Body of pancreas (tissue), 4 donors: ENCODE measurements at places on chromosomes 13 and 19. TPM values are rescaled to one million over a fixed set of nuclear protein-coding genes. Genes with fewer than 3 reads are reported as not detected.

GRCh38 chr19:50568728-50569698, 778 bp upstream of the LRRC4B start:
- no peak for DNase-seq

- peak; percentile 55 for DNase-seq
Measured at GRCh38 chr19:31350693-31351055, 1.4 kb upstream of the TSHZ3 start.

DNA sequence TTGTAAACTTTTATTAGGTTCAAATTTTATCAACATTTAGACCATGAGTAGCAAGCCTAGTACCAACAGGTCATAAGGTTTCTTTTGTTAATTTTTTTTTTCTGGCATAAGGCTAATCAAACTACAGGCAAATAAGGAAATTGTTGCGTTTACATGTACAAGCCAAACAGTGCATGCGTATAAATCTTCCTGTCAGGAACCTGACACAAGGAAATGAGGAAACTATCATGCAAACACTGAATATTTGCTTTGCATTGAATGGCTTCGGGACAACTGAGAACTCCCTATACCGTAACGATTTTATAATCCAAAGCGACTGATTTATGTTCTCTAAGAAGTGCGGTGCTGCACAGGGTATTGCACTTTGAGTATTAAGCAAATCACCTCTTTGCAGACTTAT, 133.0 kb upstream of the TRPC4 start:
- DNase-seq, result no peak

DNA sequence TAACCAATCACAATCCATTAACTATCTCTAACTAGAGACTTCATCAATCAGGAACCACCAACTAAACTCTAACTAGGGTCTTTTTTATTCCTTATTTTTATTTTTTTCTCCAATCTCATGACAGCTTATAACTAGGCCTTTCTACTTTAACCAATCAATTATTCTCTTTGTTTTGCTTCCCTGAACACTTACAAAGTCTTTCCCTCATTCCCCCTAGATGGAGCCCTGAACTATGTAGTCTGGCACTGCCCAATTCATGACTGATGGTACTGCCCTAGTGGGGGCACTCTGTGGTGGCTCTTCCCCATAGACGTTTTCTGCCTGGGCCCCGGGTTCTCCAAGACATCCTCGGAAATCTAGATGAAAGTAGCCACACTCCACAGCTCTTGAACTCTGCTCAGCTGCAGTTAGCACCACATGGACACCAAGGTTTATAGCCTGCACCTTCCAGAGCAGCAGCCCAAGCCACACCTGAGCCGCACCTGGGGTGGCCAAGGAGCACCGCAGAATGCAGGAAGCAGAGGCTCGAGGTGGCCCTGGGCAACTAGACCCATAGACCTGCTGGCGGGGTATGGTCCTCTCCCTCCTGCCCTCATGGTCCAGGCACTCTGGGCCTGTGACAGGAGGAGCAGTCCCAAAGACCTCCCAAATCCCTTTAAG, 6.6 kb downstream of the ATP7B start:
- no peak for DNase-seq

PSG7 gene
- total RNA-seq, result not detected

YJEFN3 gene
- total RNA-seq, result 11.2 TPM

KIR3DL2 gene
- not detected for total RNA-seq
